Naive thymus-derived CD8-positive, alpha-beta T cell (primary cell): ENCODE measurements at places on chromosomes 12 and 14.

GRCh38 chr12:104736307-104736706, 221.8 kb downstream of the SLC41A2 start:
- no peak for DNase-seq

- no peak for DNase-seq
These were observed 224.1 kb downstream of the ALX1 start for GRCh38 chr12:85504164-85504563.

- DNase-seq: no peak
These were observed 6.6 kb downstream of the PHB2 start for GRCh38 chr12:6963791-6964413.

DNA sequence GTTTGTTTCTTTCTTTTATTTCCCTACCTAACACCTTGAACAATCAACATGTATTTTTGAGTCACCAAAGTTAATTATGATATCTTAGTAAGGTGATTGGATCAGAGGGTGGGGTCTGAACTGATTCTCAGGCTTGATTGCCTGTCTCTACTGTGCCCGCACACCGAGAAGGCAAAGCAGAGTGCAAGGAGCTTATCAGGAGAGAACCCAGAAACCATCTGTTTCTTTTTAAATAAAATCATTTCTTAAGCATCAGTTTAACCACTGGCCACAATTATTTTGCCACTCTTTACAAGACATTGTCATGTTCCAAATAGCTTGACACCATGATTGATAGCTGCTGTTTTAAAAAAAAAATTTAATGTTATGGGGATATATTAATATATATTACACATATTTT, 3.1 kb downstream of the GARIN2 start:
- DNase-seq: no peak
